ENCODE measurements at places on chromosomes 1 and 21.

- DNase-seq, result no peak
Measured at GRCh38 chr1:30452170-30452569, 271.2 kb downstream of the MATN1 start.

DNA sequence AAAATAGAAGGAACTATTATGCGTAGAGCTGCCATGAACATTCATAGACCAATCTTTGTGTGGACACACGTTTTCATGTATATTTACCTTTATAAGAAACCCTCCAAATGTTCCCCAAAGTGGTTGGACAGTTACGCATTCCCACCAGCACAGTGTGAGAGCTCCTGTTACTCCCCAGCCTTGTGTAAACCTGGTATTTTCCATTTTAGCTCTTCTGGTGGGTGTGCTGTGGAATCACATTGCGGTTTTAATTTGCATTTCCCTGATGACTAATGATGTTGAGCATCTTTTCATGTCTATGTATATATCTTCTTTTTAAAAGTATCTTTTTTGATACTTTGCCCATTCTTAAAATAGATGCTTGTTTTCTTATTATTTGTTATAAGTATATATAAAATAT is 3.2 kb upstream of the UBASH3A start:
- DNase-seq, result no peak

DNA sequence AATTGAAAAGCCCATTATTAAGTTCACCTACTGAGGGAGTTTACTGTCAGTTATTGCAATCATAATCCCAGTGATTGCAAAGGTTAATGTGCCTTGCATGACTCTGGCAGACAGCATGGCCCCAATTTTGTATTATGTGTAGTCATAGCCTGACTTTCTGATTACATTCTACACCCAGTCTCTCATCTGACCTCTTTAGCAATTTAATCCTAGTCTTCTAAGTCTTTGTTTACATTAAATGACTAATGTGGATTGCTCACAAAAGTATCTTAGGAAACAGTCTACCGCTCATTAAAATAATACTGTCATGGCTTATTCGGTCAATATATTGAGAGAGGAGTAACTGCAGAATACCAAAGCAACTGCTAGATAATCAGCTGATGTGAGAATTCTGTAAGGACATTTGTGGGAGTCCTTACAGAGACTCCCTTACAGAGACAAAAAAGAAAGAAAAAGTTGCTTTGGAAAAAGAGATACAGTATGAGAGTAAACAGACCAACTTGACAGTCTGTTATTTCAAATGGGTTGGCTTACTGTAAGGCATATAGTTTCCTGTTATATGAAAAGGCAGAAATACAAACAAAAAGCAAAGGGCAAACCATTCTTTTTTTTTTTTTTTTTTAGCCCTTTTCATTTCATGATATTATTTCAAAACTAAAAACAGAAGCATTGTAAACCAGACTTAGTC is 42.8 kb downstream of the SMG7 start:
- no peak for DNase-seq

DNA sequence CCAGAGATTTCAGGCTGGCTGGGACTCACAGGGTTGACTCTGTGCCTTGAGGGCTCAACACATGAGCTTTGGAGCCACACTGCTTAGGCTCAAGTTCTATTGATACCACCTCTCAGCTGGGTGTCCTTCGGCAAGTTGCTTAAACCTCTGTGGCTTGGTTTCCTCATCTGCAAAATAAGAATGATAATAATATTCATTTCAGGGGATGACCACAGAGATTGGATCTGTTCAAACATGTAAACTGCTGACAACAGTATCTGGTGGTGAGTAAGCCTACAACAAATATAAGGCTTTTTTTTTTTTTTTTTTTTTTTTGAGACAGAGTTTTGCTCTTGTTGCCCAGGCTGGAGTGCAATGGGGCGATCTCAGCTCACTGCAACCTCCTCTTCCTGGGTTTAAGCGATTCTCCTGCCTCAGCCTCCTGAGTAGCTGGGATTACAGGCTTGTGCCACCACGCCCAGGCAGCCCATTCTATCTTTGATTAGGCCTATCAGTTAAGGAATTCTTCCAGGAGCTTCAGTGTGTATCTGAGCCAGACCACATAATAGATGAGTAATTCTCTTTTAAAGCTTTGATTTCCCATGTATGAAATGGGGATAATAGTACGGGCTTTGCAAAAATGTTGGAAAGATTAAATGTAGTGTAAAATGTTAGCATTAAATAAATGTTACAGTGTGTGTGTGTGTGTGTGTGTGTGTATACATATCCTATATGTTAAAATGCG is 437.6 kb downstream of the PRDM2 start:
- no peak for DNase-seq

DNA sequence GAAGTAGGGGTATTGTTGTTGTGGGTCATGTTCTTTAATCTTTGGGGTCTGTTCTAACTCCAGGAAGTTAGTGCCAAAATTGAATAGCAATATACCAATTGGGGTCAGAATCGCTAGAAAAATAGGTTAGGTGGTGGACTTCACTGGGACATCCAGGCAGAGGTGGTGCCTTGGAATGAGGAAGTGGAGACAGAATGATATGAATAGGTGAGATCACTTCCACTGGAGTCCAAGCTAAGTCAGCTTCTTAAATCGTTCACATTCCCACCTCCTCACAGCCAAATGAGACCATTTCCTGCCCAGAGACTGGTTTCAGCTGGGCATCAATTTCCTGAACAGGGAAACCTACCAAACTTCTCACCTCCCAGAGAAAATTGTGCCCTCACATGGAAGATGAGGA is 137.8 kb upstream of the RAB4A start:
- DNase-seq, result no peak

DNA sequence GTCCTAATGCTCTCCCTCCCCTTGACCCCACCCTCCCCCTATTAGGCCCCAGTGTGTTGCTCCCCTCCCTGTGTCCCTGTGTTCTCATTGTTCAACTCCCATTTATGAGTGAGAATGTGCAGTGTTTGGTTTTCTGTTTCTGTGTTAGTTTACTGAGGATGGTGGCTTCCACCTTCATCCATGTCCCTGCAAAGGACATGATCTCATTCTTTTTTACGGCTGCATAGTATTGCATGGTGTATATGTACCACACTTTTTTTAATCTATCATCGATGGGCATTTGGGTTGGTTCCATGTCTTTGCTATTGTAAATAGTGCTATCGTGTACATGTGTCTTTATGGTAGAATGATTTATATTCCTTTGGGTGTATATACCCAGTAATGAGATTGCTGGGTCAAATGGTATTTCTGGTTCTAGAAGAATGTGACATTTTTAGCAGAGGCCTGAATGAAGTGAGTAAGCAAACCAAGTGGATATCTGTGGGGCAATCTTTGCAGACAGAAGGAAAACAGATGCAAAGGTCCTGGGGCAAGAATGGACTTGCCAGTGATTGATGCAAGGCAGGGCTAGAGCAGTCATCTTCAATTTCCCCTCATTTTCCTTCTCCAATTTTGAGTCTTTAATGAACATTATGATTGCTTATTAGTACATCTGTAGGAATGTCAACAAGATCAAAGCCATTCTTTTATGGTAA is 50.2 kb downstream of the UBE4B start:
- no peak for DNase-seq

DNA sequence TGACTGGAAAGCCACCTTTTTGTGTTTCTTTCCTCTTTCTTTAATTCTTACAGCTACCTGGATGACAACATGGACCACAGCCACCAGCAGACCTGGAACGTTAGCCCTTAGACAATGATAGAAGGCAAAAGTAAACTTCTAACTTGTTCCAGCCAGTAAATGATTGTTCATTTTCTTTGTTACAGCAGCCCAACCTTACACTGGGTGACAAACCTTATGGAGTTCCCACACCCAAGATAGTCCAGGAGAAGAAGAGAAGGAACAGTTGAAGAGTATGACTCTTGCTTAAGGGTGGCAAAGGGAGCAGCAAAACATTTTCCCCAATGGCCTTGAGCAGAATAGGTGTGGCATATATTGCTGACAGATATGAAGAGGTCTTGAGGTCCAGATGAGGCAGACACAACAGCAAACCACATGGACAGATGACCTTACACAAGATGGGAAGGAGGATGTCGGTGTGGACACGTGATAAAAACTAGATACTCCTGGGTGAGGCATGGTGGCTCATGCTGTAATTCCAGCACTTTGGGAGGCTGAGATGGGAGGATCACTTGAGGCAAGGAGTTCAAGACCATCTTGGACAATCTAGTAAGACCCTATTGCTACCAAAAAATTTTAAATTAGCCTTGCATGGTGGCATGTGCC is 11.8 kb upstream of the FAM76A start:
- DNase-seq, result no peak

DNA sequence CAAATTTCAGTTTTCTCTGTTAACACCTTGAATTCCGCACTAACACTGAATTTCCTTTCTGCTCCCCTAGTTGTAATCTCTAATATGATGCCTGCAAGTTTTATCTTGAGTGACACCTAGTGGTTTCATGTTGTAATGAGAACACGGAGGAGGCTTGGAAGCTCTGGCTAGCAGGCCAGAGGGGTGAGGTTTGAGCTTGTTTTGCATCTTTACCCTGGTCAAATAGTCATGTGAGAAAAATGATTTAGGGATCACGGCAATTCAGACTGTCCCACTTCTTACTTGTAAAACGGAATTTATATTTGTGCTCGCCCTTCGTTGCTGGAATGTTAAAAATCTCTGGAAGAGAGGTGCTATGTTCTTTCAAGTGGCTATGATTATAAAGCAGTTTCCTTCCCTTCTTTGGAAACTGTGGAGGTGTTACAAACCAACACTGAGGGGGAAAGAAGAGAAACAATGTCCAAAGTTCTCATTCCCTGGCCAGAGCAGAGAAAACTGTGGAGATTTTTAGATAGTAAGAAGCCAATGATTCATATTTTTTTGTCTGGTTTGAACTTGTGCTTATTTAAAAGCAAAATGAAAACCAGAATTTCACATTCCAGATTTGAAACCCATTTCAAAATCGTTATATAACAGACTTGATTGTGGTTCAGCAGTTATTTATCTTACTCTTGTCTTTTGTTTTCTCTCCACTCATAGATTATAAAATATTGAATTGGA is 5.3 kb upstream of the MROH9 start:
- no peak for DNase-seq

- DNase-seq, result no peak
Measured at GRCh38 chr1:109821221-109821669, 57.5 kb upstream of the EPS8L3 start.

DNA sequence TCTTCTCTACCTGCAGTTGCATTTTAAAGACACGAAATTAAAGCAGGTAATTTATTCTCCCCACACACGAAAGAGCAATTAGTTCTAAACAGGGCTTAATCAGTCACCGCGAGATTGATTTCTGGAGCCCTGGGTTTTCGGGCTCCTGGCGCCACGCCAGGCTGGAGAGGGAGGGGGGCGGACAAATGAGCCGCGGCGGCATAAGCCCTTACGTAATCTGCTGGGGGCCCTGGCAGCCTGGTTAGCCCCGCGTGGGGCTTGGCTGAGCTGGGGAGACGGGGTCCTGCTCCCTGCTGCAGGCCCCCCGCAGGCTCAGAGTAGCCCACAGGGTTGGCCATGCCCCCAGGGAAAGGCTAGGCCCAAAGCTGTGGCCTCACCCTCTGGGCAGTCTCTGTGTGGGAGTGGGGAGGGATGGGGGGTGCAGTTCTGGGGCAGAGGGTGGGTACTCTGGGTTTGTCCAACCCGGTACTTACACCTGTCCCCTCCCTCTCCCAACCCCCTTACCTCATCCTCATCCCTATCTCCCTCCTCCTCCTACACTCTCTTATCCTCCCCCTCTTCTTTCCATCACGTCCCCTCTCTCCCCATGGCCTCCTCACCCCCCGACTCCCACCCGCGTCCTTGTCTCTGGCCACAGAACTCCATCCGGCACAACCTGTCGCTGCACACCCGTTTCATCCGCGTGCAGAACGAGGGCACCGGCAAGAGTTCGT is 19.9 kb downstream of the FOXO6 start:
- DNase-seq, result no peak

- DNase-seq, result no peak
Measured at GRCh38 chr1:100187912-100188311, 9.9 kb upstream of the LRRC39 start.

GRCh38 chr1:209755926-209756614 is at the start of gene TRAF3IP3:
Gene TRAF3IP3 (plus strand): TSS chr1:209756053. CDS start chr1:209760040, 3,987 bp downstream.
- DNase-seq, result peak; percentile 23

GRCh38 chr1:210262167-210262896 is 29.7 kb downstream of the SERTAD4 start:
- no peak for DNase-seq

DNA sequence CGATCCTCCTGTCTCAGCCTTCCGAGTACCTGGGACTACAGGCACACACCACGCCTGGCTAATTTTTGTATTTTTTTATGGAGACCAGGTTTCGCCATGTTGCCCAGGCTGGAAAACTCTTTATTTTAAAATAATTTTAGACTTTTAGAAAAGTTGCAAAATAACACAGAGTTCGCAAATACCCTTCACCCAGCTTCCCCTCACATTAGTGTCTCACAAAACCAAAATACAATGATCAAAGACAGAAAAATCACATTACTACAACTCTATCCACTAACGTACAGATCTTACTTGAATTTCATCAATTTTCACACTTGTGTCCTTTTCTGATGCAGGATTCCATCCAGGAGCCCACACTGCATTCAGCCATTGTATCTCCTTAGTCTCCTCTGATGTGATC is 58.8 kb upstream of the ERRFI1 start:
- no peak for DNase-seq

- DNase-seq, result no peak
Measured at GRCh38 chr1:67342076-67342890, 34.6 kb downstream of the IL12RB2 start.

GRCh38 chr1:4658643-4659628 is 4.5 kb downstream of the AJAP1 start:
- no peak for DNase-seq

DNA sequence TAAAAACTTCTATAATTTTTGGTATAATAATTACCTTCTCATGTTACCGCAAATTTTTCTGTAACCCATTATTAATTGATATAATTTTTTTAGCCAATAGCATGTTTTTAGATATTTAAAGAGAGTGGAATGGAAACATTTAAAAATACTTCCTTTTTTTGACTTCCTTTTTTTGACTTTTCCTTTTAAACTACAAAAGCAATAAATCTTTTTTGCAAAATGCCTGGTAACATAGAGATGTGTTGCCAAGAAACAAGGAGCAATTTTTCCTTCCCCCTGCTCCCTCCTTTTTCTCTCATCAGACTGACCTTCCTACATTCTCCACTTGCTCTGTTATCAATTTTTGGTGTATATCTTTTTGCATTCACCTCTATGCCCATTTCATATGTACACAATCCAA is 666.2 kb downstream of the ADGRL2 start:
- DNase-seq, result no peak

DNA sequence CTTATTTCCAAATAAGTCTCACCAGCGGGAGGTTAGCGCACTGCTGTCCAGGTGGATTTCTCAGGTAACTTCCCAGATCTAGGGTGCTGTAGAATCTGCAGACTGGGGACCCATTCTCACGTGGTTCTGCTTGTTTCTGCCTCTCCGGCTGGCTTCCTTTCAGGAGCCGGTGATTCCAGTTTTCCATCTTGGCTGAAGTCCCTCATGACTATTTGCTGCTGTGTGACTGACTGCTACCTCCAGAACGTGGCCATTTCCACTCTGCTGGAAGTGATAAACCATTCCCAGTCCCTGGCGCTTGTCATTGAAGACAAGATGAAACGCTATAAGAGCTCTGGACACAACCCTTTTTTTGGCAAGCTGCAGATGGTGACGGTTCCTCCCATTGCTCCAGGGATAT is 76.0 kb downstream of the DOP1B start:
- DNase-seq, result no peak

- DNase-seq, result no peak
Measured at GRCh38 chr1:186894415-186894814, 65.7 kb downstream of the PLA2G4A start.

All from activated naive CD4-positive, alpha-beta T cell (primary cell).